CD4-positive, alpha-beta memory T cell (primary cell): ENCODE measurements at places on chromosomes 3 and 15. TPM values are rescaled to one million over a fixed set of nuclear protein-coding genes. Genes with fewer than 3 reads are reported as not detected.
A peak's percentile ranks its signal among the peaks of the same experiment; 100 is the strongest.

DNA sequence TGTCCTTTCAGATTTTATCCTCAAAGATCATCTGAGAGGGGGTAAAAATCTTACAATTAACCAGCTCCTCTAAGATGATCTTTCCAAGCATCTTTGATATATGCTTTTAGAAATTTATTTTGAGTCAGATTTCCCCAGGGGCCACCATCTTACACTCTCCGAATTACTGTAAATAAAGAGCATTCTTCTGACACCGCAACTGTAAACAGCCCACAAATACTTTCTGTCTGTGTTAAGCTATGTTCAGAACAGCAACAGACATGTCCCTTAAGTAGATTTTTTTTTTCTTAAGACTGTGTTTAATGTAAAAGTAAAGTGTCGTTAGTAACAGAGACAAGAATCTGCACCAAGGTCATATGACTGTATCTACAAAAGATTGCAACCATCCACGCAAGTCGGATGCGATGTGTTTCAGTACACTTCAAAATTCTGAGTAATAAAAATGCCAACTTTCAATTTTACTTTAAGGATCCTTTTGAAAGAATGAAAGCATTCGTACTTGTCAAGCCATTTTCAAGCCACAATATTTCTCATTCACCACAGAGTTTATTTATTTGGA, 159.0 kb upstream of the KCNH8 start:
- H3K36me3 ChIP-seq, result no peaks in the 10 kb centered on the region
- H3K4me3 ChIP-seq, result no peak overlapping the region
- no peaks in the 10 kb centered on the region for H3K4me1 ChIP-seq
- no peak for DNase-seq

DNA sequence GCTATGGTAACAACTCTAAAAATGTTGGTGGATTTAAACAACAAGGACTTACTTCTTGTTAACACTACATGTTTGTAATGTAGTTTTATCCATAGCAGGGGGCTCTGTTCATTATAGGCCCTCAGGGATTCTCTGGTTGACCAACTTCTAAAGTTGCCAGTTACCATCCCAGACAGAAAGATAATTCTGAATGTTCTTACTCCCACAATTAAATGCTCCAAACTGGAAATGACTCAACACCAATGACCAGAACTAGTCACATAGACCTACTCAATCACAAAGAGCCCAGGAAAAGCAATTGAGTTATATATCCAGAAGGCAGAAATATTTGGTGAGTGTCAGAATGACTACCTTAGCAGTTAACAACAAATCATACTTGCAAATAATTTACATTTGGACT, 199.3 kb upstream of the UMPS start:
- H3K4me3 ChIP-seq, result no peak overlapping the region
- H3K27me3 ChIP-seq, result no peaks in the 10 kb centered on the region
- no peak overlapping the region for H3K27ac ChIP-seq
- no peaks in the 10 kb centered on the region for H3K4me1 ChIP-seq
- no peaks in the 10 kb centered on the region for H3K36me3 ChIP-seq

MYLK gene
- 0.18 TPM for polyA plus RNA-seq

DNA sequence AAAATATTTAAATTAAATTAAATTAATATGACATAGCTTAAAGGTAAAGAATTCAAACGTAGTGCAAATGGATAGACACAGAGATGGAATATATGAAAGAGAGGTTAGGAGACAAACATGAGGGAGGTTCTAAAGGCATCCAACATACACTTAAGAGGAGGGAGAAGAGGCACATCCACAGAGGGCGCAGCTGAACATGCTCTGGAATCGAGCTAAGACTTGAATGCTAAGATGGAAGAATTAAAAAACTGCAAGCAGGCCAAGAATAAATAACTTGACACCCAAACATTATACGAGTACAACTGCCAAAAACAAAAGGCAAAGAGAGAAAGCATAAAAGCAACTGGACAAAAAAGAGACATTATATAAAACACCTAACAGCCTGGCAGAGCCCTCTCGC, 9.1 kb upstream of the PRR20G start:
- H3K27me3 ChIP-seq, result no peaks in the 10 kb centered on the region
- DNase-seq, result no peak
- H3K4me1 ChIP-seq, result no peaks in the 10 kb centered on the region
- H3K36me3 ChIP-seq, result no peaks in the 10 kb centered on the region
- H3K4me3 ChIP-seq, result no peak overlapping the region
- H3K27ac ChIP-seq, result no peak overlapping the region

ANKRD34C gene
- not detected for polyA plus RNA-seq

- DNase-seq, result no peak
- no peak within 1 kb of the TSS for H3K27ac ChIP-seq
- H3K4me1 ChIP-seq, result no peaks in the 10 kb centered on the region
- no peaks in the 10 kb centered on the region for H3K36me3 ChIP-seq
- no peak within 1 kb of the TSS for H3K4me3 ChIP-seq
- H3K27me3 ChIP-seq, result no peaks in the 10 kb centered on the region
Observed at GRCh38 chr15:51341366-51342226, at the start of gene GLDN. Gene GLDN, plus strand, starts transcription at chr15:51341655. Its CDS starts 30 bp downstream, at chr15:51341685.

GRCh38 chr3:39383045-39383880, at the start of gene SLC25A38:
Gene SLC25A38, plus strand, starts transcription at chr3:39383370. Its CDS starts 355 bp downstream, at chr3:39383725.
- H3K4me3 ChIP-seq, result peak within 1 kb of the TSS; percentile 91
- no peaks in the 10 kb centered on the region for H3K27me3 ChIP-seq
- H3K27ac ChIP-seq, result peak within 1 kb of the TSS; percentile 93

RPL39L gene
- 15.7 TPM for polyA plus RNA-seq

NANOGP8 gene
- polyA plus RNA-seq, result not detected

DNA sequence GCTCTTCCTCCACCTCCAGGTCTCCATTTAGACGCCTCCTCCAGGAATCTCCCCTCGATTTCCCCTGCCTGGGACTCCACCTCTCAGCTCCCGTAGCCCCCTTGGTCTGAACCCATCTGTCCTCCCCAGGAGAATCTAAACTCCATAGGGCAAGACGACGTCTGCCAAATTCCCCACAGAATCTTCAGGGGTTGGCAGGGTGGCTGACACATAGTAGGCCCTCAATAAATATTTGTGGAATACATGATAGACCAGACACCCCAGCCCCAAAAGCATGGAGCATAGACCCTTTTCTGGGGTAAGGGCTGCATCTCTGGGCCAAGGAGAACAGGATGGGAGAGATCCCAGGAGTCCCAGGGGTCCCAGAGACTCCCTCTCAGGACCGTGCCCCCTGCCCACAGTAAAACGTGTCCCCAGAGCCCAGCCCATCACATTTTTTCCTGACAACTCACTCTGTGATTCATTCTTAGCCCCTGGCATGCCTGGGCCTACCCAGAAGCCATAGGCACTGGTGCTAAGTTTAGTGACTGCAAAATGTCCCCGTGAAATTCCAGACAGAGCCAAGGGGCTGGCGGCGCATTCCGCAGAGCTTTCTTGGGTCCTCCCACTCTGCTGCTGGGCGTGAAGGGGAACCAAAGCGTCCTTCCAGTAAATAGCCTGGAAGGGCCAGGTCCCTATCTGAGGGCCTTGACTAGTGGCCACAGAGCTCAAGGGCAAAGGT, 78.0 kb upstream of the SLC6A6 start:
- no peak overlapping the region for H3K4me3 ChIP-seq
- no peak for DNase-seq
- H3K27me3 ChIP-seq, result no peaks in the 10 kb centered on the region
- no peaks in the 10 kb centered on the region for H3K4me1 ChIP-seq
- H3K27ac ChIP-seq, result no peak overlapping the region
- no peaks in the 10 kb centered on the region for H3K36me3 ChIP-seq

TMEM158 gene
- not detected for polyA plus RNA-seq

DNA sequence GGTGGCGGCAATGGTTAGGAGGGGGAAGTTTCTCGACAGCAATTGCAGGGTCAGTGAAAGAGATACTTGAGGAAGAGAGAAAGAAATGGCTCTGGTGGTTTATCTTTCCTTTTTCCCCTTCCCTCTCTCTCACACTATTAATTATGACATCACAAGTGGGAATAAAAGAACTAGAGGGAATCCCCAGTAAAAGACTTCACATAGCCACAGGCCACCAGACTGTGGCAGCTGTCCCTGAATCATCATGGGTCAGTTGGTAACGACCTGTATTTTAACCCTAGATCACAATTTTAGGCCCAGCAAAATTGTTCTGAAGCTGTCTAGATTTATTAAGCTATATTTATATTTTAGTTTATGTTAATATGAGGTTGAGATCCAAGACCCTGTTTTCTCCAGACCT, 40.3 kb downstream of the MBNL1 start:
- no peaks in the 10 kb centered on the region for H3K27me3 ChIP-seq
- H3K4me1 ChIP-seq, result peaks cover 88% of the 10 kb centered on the region
- no peak for DNase-seq
- H3K4me3 ChIP-seq, result no peak overlapping the region
- H3K36me3 ChIP-seq, result peaks cover 5% of the 10 kb centered on the region
- peak overlapping the region; percentile 33 for H3K27ac ChIP-seq

DNA sequence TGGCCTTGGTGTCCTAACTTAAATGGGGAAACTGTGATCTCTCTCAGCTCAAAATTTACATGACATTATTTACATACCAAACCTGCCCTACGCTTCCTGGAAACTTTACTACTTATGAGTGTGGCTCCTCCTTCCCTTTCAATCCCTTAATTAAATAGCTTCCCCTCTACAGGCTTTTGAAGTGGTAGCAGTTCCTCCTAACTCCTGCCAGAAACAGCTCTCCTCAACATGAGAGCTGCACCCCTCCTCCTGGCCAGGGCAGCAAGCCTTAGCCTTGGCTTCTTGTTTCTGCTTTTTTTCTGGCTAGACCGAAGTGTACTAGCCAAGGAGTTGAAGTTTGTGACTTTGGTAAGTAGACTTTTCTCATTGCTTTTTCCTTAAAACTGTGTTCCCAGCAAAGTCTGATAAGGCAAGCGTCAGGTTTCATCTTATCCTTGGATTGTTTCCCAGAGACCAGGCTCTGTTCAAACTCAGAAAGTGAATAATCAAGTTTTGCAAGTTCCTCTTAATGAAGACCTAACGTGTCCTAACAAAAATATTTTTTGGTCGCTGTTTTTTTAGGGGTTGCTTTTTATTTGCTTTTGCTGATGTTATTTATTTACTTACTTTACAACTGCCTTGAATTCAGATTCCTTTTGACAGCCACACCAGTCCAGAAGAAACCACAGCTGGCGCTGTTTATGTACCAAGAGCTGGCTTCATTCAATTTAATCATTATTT, at the start of gene ACP3:
ACP3 (plus strand) TSS at position 179 of the 720 bp plus-strand sequence; CDS start at position 229, 50 bp downstream.
- no peak within 1 kb of the TSS for H3K27ac ChIP-seq
- DNase-seq, result no peak
- H3K36me3 ChIP-seq, result no peaks in the 10 kb centered on the region
- H3K4me3 ChIP-seq, result no peak within 1 kb of the TSS
- no peaks in the 10 kb centered on the region for H3K4me1 ChIP-seq

GRCh38 chr3:12465151-12465835, 19.0 kb upstream of the TSEN2 start:
- no peaks in the 10 kb centered on the region for H3K27me3 ChIP-seq
- no peaks in the 10 kb centered on the region for H3K36me3 ChIP-seq
- no peak for DNase-seq

DNA sequence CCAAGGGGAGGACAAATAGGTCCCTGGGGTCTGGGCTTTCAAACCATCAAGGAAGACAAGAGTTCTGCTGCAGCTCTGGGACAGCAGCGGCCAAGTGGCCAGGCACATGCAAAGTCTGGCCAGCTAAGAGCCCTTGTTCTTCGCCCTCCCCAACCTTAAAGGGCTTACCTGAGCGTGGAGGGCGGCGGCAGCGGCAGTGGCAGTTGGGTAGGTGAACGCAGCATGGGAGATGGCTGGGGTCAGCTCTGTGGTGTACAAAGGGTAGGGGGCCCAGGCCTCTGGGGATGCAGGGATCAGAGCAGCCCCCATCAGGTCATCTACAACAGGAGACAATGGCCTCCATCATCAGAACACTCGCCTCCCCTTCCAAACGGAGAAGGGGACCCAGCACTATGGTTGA, 27.1 kb downstream of the RBPMS2 start:
- H3K27me3 ChIP-seq, result no peaks in the 10 kb centered on the region
- H3K4me3 ChIP-seq, result no peak overlapping the region
- H3K4me1 ChIP-seq, result no peaks in the 10 kb centered on the region
- no peak overlapping the region for H3K27ac ChIP-seq
- no peak for DNase-seq

REC114 gene
- not detected for polyA plus RNA-seq

- H3K36me3 ChIP-seq, result no peaks in the 10 kb centered on the region
- no peaks in the 10 kb centered on the region for H3K27me3 ChIP-seq
- no peaks in the 10 kb centered on the region for H3K4me1 ChIP-seq
- H3K27ac ChIP-seq, result no peak overlapping the region
- no peak for DNase-seq
Observed at GRCh38 chr3:63497641-63498040, 154.8 kb upstream of the SNTN start.
